ENCODE measurements at places on chromosomes 7 and 10.

DNA sequence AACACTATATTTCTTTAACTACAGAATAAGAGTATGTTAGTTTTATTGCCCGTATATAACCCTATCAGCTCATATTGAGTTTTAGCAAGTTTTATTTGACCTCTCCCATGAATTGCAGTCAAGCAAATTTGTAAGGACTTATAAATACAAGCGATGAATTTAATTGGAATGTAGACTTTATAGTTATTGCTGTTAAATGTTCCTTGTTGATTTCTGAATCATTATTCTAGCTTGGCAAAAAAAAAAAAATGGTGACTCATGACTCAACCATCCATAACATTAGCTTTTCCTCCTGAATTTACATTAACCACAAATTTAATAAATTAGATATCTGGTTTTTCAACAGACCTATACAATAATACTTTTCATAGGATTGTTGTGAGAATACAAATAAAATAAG lies 334.0 kb upstream of the LRRTM3 start:
- no peak for DNase-seq

- DNase-seq: no peak
Observed at GRCh38 chr10:71952745-71953144, 11.4 kb upstream of the CHST3 start.

GRCh38 chr10:97673736-97674525 lies 13.1 kb downstream of the AVPI1 start:
- DNase-seq: peak; percentile 39

DNA sequence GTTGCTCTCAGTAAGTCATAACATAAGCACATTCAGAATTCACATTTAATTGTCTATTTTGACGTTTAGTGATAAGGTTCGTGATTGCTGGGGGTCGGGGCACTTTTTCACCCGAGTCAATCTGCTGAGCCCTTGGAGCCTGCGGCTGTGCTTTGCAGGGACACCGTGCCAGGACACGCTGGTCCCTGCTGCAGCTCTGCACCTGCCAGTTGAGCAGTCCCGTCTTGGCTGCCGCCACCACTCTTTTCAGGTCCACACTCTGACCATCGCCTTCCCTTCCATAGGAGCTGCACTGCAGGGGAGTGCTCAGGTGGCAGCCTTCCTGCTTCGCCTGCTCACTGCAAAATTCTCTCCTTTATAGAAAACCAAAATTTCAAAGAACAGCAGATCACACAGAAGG lies 36.4 kb downstream of the CUL1 start:
- no peak for DNase-seq

DNA sequence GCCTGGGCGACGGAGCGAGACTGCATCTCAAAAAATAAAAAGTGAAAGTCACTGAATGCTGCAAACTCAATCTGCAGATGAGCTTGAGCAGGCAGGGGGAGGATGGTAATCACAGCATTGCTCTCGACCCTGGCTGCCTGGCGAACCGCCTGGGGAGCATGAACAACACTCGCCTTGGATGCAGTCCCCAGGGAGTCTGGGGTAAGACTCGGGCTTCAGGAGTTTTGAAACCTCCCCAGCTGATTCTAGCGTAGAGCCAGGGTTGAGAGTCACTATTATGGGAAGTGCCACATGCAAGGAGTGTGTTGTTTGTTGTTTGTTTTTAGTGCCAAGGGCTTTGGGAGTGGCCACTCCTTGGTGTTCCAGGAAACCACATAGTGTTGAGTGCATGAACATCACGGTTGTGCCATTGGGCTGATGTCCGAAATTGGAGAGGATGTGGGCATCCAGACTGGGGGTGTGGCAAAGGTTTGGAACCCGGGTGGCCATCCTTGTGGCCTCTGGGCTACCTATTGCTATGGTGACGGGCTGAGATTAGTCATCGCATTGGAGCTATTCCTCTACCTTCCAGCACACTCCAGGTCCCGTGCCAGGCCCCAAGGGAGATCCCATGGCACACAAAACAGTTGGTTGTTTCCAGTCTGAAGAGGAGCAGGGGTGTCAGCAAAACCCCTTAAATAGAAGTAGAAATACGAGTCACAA lies 92.6 kb downstream of the RGS10 start:
- DNase-seq: no peak

DNA sequence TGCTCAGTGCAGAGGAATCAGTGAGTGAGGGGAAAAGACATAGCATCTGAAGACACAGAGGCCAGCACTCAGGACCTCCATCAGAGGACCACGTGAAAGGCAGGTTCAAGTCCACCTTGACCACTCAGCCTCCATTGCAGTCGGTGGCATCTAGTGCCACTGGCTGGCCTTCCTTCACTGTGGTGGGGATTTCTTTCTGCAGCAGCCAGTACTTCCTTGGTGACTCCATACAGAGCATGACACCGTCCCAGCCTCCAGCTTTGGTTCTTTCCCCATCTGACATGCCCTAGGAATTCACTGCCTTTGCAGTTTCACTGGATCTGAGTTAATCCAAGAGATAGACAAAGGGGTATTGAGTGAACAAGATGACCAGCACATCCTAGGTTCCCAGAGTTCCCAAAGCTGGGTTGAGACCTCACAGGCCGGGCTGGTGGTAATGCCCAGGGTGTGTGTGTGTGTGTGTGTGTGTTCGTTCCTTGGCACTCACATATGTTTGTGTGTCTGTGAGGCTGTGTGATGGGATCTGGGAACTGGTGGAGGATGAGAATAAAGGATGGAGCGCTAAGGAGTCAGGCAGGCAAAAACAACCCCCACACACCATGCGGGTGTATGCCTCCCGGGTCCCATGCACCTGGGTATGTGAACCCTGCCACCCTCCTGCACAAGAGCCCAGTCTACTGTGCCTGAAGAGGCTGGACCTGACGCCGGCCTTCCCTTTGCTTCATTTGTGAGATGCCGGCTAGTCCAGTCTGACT lies 57.8 kb downstream of the SYPL1 start:
- DNase-seq: no peak

- DNase-seq: no peak
Observed at GRCh38 chr10:99834410-99834809, 52.0 kb downstream of the ABCC2 start.

GRCh38 chr10:133156674-133157579 lies 3.1 kb upstream of the KNDC1 start:
- no peak for DNase-seq

DNA sequence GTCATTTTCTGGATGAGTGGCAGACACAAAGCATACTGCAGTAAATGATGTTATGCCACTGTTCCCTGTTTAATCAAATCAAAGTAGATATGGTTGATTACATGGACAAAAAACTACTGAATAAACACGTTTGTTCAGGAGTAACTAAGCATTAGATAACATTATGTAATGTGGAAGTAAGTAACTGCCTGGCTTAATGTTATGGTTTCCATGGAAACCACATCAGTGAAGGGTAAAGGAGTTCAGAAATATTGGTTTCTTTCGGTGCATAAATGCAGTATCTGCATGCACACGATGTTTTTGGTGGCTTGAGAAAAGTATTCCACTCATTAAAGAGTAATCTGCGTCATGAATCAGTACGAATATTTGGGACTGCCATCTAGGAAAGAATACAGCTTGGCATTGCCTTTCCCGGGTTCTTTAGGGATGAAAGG lies 131.3 kb upstream of the PRKCQ start:
- DNase-seq: no peak

DNA sequence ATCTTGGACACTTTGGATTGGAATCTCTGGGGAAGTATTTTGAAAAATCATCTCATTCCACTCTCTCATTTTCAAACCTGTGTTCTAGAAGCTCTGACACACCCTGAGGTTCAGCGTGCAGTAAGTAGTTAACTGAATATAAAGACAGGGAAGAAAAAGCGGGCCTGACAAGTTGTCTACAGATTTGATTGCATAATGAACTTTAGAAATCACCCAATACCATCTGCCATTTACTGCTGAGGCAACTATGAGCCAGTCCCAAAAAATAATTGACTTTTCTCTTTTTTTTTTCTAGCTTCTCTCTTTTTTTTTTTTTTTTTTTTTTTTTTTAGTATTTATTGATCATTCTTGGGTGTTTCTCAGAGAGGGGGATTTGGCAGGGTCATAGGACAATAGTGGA lies 29.5 kb downstream of the CDC123 start:
- DNase-seq: no peak

- no peak for DNase-seq
Observed at GRCh38 chr10:101839002-101839401, 4.6 kb downstream of the KCNIP2 start.

DNA sequence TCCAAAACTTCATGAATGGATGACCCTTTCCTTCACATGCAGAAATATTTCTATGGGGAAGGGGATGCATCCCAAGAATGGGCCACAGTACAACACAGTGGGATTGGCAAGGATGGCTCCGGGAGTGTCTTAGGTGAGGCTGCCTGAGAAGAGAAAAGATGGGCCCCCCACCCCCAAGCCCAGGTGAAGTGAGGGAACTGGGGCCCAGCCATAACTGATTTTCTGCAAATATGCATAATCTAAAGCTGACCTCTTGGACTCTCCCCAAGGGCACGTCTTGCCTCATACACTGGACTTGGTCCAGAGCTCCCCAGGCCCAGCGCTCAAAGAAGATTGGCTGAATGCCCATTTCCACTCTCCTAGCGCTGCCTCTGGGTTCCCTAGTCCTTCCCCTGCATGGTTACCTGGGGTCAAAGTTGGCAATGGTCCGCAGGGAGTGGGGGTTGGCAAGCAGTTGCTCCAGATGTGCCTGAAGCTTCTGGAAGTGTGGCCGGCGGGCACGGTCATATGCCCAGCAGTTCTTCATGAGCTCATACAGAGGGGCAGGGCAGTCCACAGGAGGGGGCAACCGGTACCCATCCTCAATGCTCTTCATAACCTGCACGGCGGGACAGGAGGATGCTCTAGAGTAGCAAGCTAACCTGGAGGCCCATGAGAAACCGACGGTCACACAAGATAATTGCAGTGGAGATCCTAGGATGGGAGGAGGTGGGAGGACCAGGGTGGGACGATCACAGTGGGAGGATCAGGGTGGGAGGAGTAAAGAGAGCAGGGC lies 12.3 kb downstream of the ZYX start:
- no peak for DNase-seq

GRCh38 chr7:154853063-154853726 lies 149.7 kb downstream of the PAXIP1 start:
- no peak for DNase-seq

Data from stimulated activated CD8-positive, alpha-beta memory T cell treated with anti-CD3 and anti-CD28 coated beads, Interleukin-4, amount 100 ng/mL, for 48 hours (primary cell).